Foreskin keratinocyte (primary cell): ENCODE measurements at places on chromosomes 11 and 22. TPM values are rescaled to one million over a fixed set of nuclear protein-coding genes. Genes with fewer than 3 reads are reported as not detected.

GRCh38 chr11:95605271-95605940 is 184.2 kb downstream of the FAM76B start:
- no peak for DNase-seq

DNA sequence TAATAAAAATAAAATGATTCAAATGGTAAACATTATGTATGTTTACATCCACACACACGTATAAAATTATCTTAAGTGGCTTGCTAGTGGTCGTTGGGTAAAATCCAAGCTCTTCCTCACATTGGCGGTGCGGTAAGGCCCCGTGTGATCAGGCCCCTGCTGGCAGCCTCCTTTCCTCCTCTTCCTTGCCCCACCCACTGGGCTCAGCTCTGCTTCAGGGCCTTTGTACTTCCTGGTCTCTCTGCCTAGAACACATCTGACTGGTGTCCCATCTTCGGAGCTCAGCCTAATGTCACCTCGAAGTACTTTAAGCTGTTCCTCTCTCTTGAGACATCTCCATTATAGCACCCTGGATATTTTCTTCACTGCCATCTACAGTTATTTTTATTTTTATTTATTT is 52.8 kb downstream of the OSBP2 start:
- DNase-seq, result no peak

- DNase-seq, result no peak
These were observed 16.0 kb downstream of the USH1C start for GRCh38 chr11:17528181-17528691.

DNA sequence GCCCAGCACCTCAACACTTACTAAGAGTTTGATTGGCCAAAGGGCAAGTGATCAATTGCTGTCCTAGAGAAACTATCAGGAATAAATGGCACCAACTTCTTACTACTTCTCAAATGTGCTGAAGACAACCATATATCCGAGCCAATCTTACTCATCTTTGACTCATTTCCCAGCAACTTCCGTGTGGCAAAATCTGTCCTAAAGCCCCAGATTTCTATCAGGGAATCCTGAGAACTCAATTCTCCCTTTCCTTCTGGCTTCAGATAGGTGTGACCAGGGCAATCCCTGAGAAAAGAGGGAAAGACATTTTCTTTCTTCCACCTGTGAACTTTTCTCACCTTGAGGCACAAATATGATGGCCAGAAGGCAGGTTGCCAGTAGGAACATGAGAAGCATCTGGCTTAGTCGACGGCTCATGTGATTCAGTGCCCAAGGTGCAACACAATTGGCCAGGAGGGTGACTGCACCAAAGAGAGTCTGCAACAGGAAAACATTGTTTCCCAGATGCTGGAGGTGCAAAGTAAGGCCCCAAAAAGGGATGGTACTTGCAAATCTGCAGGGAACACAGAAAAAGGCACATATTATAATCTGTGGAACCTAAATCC is 21.8 kb upstream of the SLC22A24 start:
- DNase-seq, result no peak

DNA sequence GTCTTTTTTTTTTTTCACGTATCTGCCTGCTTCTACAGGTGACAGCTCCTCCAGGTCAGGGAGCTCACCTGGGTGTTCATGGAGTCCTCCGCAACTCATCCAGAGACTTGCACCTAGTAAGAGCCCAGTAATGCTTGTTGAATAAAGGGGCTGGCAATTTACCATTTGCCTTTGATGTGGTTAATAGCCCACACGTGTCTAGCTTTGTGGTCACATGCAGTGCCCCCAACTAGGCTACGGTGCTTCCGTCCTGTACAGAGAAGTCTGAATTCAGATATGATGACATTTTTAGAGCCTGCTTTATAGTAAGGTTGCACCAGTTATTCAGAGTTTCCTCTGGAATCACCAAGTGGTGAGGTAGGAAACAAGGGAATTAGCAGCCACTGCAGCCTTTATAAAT is 199.4 kb upstream of the MTMR2 start:
- no peak for DNase-seq

DNA sequence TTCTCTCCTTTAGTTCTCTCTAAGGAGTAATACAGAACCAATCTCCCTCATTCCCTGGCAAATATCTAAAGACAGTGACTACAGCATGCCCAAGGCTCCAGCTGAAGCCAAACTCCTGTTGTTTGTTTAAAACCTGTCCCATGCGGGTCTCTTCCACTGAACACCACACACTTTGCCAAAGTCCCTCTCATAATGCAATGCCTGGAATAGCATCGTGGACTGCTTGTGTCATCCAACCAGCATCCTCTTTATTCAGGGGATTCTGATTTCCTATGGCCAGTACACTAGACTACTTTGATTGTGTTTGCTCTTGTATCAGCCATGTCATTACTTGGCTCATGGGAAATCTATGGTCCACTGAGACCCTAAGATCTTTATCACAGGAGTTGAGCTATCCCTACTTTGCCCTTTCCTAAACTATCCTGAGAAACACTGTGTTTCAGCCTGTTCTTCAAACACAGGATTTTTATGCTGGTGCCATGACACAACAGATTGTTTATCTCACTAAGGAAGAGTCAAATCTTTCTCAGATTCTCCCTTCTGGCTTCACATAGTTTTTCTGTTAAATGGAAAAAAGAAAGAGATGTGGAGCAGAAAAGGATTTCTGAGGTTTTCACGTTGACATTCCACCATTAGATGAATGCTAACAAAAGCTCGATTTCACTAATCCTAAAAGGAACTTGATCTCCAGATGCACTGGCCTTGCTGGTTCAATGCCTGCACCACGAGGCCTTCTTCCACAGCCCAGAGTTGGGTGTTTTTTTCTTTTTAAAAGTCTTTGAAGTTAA is 15.9 kb upstream of the IRAG1 start:
- no peak for DNase-seq

DNA sequence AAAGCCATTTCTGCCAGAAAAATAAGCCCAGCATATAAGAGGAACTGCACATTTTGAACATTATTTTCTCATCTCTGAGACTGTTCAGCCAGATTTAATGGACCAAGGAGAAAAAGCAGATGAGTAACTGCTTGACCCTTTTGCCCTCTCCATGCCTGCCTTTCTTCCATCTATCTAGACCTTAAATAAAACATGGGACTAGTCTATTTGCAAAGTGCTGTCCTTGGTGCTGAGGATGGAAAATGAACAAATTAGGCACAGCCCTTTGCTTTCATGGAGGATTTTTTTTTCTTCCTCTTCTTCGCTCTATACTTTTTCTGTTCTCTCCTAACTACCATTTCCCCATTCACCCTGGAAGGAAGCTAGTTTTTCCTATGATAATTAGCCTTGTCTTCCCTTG is 361.3 kb downstream of the GRM5 start:
- no peak for DNase-seq

DNA sequence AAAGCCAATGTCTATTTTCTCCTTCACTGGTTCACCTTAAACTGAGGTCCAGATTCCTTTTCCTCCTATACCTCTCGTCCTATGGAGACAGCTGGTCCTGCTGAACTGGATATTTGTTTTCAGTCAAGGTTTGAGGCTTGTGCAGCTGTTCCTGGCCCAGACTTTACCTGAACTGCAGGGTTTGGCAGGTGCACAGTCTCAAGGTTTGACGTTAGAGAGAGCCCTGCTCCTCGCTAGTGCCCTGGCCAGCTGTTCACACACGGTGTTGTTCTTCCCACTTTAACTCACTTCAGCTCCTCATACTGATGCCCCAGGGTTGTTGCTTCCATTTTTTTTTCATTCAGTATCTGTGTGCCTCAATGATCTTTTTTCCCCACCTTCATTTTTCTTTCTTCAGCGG is 74.0 kb upstream of the TTC12 start:
- DNase-seq, result no peak

- no peak for DNase-seq
These were observed 29.9 kb upstream of the RAPSN start for GRCh38 chr11:47478651-47479329.

- no peak for DNase-seq
These were observed 478 bp upstream of the CD248 start for GRCh38 chr11:66317322-66317722.

GRCh38 chr22:39984006-39984405 is 10.7 kb upstream of the FAM83F start:
- no peak for DNase-seq

The ROBO4 gene
- 1.5 and 6.4 TPM in 2 replicates for total RNA-seq

The CABP4 gene
- total RNA-seq, result not detected in 2 replicates

The CASP4 gene
- 76.0 and 96.1 TPM in 2 replicates for total RNA-seq

The MMP8 gene
- not detected in 2 replicates for total RNA-seq

The OR51E2 gene
- not detected in 2 replicates for total RNA-seq

The RAB3IL1 gene
- 0.31 and 0.35 TPM in 2 replicates for total RNA-seq
